ENCODE measurements at places on chromosomes 7 and 10.

DNA sequence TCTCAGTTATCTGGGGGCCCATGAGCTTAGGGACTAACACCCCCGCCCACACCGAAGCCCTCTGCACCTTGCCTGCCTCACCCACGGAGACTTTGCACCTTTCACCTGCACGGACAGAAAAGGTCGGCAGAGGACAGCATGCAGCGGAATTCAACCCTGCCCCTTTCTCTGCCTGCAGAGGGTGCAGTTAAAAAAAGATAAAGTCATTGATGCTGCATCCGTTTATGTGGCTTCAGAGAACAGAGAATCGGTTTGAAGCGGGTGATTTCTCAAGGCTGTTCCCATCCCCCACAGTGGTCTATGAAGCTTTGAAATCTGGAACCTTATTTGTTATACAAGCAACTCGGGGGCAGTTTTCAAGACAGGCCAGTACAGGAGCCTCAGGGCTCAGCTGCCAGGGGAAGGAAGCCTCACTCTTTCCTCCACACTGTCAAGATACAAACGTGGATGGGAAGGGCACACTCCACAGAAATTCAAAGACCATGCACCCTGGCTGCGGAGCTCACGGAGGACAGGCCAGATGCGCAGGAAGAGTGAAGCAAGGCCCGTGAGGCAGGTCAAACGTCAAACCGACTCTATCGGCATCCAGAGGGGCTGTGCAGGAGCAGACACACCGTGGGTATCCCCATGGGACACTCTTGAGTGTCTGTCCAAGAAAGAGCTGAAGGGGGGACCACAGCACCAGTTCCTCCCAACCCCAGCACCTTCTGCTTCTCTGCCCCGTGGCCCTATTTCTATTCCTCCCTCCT lies 66.3 kb downstream of the INSIG1 start:
- DNase-seq = no peak

GRCh38 chr10:124737221-124737620 lies 7.0 kb downstream of the FAM53B start:
- no peak for DNase-seq

- no peak for DNase-seq
Measured at GRCh38 chr10:14447094-14447839, 116.5 kb upstream of the FRMD4A start.

- DNase-seq = no peak
Measured at GRCh38 chr10:50152792-50153272, 85.1 kb downstream of the WASHC2A start.

GRCh38 chr10:4371691-4372295 lies 454.2 kb upstream of the AKR1E2 start:
- DNase-seq = no peak

- no peak for DNase-seq
Measured at GRCh38 chr10:127813290-127813689, 76.3 kb downstream of the FOXI2 start.

GRCh38 chr7:55536619-55537457 lies 35.5 kb downstream of the VOPP1 start:
- DNase-seq = no peak

GRCh38 chr10:34687434-34688210 lies 127.5 kb downstream of the PARD3 start:
- no peak for DNase-seq

DNA sequence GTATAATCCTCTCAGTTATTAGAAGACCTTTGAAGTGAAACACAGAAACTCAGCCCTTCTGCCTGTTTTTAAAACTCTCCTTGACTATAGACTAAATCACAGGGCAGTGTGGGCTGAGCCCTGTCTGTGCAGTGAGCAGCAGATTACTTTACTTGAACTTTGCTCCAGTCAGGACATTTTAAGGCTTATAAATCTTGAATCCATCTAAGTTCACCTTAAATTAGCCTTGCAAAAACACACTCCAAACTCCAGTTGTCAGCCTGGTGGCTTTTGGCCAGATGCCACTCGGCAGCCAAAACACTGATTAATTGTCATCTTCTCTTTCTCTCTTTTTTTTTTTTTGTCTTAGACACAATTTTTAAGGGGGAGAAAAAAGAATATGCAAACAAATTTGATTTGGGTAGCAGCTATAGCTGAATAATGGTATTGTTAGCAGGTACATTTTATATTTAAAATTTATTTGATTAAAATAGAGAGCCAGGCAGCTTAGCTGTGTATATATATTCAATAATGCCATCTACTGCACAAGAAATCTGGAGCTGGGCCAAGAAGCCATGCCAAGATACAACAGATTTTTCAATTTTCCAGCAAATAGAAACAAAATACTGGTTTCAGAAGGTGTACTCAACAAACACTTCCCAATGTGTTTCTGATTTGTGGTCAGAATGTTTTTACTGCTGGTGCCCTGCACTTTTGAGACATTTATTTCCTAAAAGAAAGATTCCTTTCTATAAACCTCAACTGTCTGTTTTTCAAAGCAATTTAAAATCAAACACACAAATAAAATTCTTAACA lies 247.7 kb downstream of the TFEC start:
- no peak for DNase-seq

DNA sequence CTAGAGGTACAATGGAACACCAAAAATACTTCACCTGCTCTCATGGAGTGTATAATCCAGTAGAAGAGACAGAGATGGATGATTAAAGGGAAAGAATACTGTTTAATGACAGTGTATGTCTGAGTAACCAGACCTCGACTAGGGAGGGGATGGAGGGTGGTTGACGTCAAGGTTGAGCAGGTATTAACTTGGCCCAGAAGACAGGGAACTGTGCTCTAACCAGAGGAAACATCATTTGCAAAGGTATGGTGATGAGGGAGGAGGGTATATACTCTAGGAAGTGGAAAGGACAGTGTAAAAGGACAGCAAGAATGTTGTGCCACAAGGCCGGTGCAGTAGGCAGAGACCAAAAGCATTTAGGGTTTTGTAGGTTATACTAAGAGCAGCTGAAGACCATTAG lies 2.9 kb downstream of the MIOS start:
- DNase-seq = no peak

GRCh38 chr10:104892879-104893617 lies 252.0 kb downstream of the SORCS3 start:
- no peak for DNase-seq

Data from stimulated activated CD8-positive, alpha-beta memory T cell treated with anti-CD3 and anti-CD28 coated beads, Interleukin-4, amount 100 ng/mL, for 4 hours (primary cell).